Foreskin keratinocyte (primary cell): ENCODE measurements at places on chromosomes 6 and 20. TPM values are rescaled to one million over a fixed set of nuclear protein-coding genes. Genes with fewer than 3 reads are reported as not detected.

Gene SOX4
- total RNA-seq, result 12.0 and 24.2 TPM in 2 replicates

Gene KIF25
- total RNA-seq, result not detected in 2 replicates

Gene NT5E
- total RNA-seq, result 297 and 365 TPM in 2 replicates

Gene TUBB2B
- total RNA-seq, result 1.2 TPM in 1 of 2 replicates, not detected in the other

Gene PABPC1L
- 14.1 and 15.9 TPM in 2 replicates for total RNA-seq

Gene TMEM242
- 9.0 and 9.6 TPM in 2 replicates for total RNA-seq

Gene PRKN
- 0.25 and 0.51 TPM in 2 replicates for total RNA-seq

Gene CNR1
- total RNA-seq, result not detected in 2 replicates

Gene RAB44
- total RNA-seq, result 0.03 TPM in 1 of 2 replicates, not detected in the other

Gene RIN2
- 60.1 and 70.2 TPM in 2 replicates for total RNA-seq

Gene POM121L2
- not detected in 2 replicates for total RNA-seq
